Right cardiac atrium (tissue), 5 donors: ENCODE measurements at places on chromosomes 5 and 9. TPM values are rescaled to one million over a fixed set of nuclear protein-coding genes. Genes with fewer than 3 reads are reported as not detected.
A peak's percentile ranks its signal among the peaks of the same experiment; 100 is the strongest.

Gene ELL2
- total RNA-seq: 31.3 TPM

DNA sequence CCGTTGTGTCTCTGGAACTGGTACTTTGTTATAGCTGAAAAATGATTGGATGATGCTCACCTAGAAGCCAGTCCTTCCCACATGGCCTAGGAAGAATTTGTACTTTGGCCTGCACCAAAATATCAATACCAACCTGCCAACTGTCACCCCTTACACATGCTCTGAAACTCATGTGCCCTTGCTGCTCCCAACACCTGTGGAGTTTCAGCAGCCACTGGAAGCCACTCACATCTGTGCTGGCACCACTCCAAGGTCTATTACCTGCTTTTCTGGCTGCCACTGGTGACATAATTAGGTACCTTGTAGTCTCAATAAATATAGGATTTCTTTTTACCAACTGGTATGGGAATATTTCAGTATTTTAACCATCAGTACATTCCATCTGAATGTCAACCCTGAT, 363.6 kb downstream of the SH3GL2 start:
- DNase-seq: no peak

DNA sequence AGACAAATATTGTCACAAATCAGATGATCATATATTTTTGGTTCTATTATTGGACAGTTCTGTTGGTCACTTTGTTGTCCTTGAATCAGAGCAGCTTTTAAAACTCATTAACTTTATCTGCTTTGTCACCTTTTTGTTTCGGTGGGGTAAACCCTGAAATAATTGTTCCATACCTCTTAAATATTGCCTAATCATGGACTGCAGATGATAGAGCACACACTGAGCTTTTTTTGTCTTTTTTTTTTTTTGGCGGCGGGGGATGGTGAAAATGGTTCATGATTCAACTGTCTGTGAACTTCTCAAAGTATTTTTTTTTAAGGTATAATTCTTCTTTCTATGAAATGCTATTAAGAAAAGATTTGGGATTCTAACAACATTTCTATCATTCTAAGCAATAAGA, 1.8 kb downstream of the NUDT12 start:
- DNase-seq: no peak

- DNase-seq: no peak
These were observed 12.1 kb downstream of the NR4A3 start for GRCh38 chr9:99833735-99834134.

DNA sequence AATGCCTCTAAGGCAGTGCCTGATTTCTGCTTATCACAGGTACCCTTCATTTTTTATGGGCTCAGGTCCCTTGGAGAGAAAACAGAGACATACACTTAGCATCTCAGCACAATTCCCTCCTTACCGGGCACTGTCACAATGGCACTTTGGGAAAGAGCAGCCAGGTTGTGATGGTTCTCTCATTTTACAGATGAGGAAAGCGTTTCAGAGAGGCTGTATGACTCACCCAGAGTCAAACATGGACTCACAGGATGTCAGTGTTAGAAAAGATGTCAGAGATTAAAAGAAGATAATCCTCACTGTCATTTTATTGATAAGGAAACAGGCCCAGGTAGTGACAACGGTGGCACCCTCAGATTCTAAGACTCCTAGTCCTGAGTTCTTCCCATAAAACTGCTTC, 12.0 kb upstream of the SLC31A2 start:
- DNase-seq: no peak

DNA sequence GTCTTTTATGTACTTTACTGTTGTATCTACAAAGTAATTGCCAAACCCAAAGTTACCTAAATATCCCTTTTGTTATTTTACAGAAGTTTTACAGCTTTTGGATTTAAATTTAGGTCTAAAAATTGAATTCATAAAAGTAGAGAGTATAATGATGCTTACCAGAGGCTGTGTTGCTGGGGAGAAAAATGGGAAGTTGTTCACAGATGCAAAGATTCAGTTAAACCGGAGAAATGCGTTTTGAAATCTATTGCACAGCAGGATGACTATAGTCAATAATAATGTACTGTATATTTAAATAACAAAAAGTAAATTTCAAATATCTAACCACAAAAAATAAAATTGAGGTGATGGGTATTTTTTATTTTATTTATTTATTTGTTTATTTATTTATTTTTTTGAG, 2.6 kb upstream of the ANKRD18A start:
- no peak for DNase-seq

DNA sequence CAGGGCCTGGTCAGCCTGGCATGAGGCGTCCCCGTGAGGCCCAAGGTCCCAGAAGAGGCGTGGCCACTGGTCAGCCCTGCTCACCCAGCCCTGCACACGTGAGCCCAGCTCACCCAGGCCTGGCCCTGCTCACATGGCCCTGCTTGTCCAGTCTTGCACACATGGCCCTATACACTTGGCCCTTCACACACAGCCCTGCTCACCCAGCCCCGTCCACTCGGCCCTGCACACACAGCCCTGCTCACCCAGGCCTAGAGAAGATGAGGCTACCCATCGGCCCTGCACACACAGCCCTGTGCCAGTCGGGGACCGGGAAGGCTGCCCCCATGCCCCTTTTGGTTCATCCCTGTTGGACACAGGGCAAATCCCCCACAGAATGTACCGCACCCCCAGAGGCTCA, 28.4 kb downstream of the ZDHHC11B start:
- peak; percentile 77 for DNase-seq

DNA sequence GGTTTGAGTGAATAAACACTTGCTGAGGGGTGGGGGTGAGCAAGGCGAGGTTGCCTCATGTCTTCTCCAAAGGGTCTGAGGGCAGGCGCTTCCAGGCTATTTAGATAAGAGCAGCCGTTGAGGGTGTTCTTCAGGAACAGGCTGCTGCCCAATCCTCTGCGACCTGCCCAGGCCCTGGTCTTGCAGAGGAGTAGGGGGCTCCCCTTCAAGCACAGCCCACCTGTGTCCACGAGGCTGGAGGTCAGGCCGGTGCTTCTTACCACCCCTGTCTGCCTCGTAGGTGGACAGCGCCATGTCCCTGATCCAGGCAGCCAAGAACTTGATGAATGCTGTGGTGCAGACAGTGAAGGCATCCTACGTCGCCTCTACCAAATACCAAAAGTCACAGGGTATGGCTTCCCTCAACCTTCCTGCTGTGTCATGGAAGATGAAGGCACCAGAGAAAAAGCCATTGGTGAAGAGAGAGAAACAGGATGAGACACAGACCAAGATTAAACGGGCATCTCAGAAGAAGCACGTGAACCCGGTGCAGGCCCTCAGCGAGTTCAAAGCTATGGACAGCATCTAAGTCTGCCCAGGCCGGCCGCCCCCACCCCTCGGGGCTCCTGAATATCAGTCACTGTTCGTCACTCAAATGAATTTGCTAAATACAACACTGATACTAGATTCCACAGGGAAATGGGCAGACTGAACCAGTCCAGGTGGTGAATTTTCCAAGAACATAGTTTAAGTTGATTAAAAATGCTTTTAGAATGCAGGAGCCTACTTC, 58.6 kb upstream of the LRRTM2 start:
- DNase-seq: no peak

Gene SLC34A3
- total RNA-seq: not detected

DNA sequence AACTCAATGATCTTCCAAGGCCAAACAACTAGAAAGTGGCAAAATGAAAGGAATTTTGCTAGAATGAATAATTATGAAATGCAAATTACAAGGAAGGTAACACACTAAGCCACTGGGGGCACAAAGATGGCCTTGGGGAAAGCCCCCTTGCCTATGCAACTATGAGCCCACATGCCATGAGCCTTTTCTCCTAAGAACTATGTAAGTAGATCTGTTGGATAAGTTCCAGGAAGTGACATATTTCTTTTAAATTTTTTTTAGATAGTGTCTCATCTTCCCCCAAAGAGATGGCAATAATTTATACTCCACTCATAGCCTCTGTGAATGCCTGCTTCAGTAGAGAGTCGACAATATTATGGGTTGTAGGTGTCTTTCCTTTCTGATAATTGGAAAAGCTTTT, 257.8 kb downstream of the AUH start:
- no peak for DNase-seq

GRCh38 chr5:72654231-72654630, 147.0 kb upstream of the ZNF366 start:
- DNase-seq: no peak

- no peak for DNase-seq
These were observed 47.3 kb upstream of the CDKN2B start for GRCh38 chr9:22056402-22056801.

DNA sequence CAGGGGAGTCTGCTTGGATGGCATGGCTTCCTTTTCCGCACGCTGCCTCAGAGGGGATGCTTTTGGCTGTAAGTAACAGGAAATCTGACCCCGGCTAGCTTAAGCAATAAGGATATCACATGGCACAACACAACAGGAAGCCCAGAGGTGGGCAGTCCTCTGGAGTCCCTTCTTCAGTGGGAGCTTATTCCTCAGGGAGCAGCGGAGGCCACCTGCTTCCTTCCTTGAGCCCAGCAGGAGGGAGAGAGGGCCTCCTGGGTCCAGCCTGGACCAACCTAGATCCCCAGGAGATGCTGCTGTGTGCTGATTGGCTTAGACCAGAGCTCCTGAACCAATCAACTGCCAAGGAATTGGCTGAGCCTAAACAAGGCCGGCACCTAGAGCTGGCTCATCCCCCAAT, 66.3 kb downstream of the C9orf50 start:
- no peak for DNase-seq

DNA sequence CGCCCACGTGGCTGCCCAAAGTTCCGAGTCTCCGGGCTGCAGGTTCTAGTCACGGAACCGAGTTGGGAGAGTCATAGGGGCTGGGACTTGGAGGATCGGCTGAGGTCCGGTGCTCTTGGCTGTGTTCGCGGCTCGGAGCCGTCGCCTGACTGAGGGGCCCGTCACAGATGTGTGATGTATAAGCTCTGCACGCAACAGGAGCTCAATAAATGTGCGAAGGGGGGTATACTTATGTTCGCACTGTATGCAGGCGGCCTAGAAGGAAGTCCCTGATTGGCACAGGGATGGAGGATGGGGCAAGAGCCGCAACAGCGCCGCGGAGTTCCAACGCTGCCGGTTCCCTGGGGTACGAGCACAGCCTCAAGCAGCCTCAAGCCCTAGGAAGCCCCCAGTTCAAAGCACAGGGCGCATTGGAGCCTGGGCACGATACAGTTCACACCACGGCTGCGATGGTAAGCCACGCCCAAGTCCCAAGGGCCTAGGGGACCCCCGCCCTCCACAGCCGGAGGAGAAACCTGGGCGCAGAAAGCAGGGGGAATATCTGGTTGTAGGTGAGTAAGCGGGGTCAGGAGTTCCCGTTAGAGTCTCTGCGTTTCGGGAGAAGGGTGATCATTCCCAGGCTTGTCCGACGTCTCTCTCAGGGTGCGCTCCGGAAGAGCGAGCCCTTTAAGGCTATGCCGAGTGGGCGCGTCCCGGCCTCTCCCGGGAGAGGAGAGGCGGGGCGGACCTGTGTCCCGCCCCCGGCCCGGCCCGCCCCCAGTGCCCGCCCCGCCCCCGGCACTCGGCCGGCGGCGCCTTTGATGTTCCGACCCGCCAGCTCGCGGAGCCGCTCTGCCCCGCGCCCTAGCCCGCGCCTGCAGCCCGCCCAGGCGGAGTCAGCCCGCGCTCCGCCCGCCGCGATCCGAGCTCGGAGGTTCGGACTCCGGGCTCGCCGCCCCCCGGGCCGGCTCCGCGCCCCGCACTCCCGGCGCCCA, at the start of gene TCF7:
TSS of gene TCF7 (plus strand) at position 780 of the 974 bp plus-strand sequence. CDS start 226 bp downstream, outside the sequence.
- peak; percentile 88 for DNase-seq

- no peak for DNase-seq
These were observed 154.8 kb upstream of the KLF9 start for GRCh38 chr9:70569070-70569772.

DNA sequence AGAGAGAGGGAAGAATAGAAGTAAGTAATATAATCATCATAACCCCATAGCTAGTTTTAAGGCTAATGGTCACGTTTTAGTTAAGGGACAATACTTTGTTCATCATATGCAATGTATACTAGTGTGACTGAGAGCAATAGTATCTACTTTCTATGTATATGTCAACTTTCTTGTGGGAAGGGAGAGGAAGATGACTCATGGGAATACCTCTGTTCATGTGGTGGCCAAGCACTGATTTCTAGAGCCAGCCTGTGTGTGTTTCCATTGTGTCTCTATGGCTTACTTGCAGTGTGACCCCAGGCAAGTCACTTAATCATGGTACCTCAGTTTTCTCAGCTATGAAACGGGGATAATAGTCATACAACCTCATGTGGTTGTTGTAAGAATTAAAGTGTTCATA, 639.6 kb downstream of the CETN3 start:
- no peak for DNase-seq

Gene PLEKHG4B
- not detected for total RNA-seq

DNA sequence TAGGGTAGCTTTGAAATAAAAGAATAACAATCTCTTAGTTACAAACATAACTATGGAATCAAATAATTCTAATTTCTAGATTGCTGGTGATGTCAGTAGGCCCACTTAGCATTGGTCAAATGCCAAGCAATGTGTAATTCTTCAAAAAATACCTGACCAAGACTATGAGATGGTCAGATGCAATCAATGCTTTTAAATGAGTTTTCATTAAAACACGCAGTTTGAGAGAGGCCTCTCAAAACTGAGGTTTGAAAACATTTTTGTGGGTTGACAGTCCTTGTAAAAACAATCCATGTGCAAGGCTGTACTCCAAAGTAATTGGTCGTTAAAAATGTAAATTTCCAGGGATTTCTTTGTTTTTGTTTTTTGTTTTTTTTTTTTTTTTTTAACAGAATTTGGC, 1.2 kb upstream of the RLN2 start:
- DNase-seq: no peak

- no peak for DNase-seq
These were observed 409.2 kb downstream of the BNC2 start for GRCh38 chr9:16461137-16461840.

DNA sequence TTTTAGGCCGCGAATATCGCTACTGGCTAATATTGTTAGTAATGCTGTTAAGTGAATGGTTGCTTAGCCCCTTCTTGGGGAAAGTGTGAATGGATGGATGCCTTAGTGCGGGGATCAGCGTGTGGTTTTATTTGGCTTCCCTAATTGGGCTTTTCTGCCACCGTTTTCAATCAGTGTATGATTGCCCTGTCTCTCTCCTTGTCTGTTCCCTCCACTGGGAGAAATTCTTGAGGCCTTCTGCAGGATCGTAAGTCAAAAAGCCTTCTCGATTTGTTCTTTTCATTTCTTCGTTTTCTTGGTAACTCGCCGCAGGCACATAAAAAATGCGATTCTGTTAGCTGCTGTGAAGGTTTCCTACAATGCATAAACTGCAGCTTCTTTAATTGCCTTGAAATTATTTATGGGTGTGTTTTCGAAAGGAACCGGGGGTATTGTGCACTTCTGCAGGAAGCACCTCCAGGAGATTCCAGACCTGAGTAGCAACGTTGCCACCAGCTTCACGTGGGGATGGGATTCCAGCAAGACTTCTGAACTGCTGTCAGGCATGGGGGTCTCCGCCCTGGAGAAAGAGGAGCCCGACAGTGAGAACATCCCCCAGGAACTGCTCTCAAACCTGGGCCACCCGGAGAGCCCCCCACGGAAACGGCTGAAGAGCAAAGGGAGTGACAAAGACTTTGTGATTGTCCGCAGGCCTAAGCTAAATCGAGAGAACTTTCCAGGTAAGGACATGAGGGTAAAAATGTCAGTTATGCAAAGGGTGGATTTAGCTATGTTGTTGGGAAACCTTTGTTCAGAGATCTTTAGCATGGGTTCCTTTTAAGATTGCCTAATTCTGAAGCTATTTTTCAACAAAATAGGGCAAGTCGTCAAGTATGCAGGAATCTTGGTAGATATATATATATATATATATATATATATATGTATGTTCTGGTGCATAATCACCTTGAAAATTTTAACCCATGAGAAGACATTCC, 700 bp downstream of the SKP2 start:
- no peak for DNase-seq
